ENCODE measurements at places on chromosomes 16 and 17.

GRCh38 chr17:79031996-79032875 is 8.3 kb downstream of the C1QTNF1 start:
- no peak for DNase-seq

GRCh38 chr16:88045820-88046303 is 94.6 kb downstream of the BANP start:
- DNase-seq: no peak

DNA sequence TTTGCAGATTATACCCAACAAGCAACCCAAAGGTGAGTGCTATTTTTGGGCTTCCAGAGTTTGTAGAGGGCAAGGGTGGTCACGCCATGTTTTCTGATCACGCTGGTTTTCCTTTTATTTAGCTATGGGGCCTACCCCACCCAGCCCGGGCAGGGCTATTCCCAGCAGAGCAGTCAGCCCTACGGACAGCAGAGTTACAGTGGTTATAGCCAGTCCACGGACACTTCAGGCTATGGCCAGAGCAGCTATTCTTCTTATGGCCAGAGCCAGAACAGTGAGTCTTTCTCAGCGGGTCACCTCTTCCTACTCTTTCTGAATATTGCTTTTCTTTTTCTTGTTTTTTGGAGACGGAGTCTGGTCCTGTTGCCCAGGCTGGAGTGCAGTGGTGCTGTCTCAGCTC is 2.5 kb downstream of the FUS start:
- no peak for DNase-seq

GRCh38 chr17:54968988-54969332 is 395 bp downstream of the STXBP4 start:
- DNase-seq: no peak

- DNase-seq: peak; percentile 76
These were observed 1.1 kb upstream of the TFAP4 start for GRCh38 chr16:4273858-4274311.

DNA sequence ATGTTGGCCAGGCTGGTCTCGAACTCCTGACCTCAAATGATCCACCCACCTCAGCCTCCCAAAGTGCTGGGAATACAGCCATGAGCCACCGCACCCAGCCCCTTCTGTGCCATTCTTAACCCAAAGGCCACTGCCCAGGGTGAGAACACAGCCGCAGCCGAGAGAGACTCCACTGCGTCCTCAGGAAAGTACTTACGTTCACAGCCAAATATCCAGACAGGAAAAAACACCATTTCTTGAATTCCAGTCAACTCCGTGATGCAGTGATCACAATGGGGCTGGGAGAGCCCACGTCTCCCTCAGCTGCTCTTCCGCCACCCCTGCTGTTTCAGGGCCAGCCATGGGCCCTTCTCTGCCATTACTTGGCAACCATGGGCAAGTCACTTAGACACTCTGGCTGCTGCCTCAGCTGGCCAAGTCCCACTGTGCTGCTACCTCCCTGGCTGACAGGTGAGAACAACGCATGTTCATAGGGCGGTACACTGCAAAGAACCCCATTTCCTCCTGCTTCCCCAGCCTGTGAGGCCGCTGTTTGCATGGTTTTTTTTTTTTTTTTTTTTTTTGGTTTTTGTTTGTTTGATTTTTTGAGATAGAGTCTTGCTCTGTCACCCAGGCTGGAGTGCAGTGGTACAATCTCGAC is 4.3 kb downstream of the CDIP1 start:
- no peak for DNase-seq

DNA sequence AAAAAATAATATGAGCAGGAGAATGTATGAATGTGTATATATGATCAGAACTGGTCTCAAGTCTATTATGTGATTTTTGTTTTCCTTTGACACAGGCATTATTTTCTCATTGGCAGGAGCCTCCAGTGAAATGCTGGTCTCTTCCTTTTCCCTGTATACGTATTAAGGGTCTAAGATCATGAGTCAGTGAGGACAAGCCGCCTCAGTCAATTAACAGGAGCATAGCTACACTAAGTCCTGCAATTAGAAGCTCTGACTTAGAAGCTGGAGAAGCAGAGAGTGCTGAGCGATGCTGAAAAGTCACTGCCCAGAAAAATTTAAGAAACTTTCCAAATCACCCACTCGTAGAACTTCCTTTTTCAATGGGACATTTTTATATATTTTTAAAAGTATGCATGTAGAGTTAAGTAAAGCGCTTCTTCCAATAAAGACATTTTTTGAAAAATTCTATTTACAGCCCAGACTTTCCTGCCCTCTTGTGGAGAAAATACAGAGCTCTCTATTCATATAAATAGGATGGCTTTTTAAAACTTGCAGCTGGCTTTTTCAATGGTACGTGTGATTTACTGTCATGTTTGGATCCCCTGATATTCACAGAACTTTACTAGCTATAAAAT is 70.2 kb upstream of the PSMD7 start:
- DNase-seq: no peak

GRCh38 chr17:36938566-36939051 is 1.3 kb downstream of the LHX1 start:
- no peak for DNase-seq

DNA sequence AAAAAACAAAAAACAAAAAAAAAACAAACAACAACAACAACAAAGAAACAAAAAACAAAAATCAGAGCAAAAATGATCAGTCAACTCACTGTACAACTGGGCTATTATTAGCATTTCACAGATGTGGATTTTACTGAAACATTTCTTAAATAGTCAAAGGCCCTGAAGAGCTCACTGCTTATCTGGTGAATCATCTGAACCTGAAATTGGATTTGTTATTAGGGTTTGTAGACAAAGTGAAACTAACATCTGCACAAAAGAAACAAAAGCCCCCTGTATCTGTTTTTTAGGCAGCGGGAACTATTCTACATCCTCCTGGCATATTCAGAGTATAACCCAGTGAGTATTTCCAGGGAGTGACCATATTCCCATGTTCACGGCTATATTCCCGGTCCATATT is 32.6 kb upstream of the KSR1 start:
- no peak for DNase-seq

DNA sequence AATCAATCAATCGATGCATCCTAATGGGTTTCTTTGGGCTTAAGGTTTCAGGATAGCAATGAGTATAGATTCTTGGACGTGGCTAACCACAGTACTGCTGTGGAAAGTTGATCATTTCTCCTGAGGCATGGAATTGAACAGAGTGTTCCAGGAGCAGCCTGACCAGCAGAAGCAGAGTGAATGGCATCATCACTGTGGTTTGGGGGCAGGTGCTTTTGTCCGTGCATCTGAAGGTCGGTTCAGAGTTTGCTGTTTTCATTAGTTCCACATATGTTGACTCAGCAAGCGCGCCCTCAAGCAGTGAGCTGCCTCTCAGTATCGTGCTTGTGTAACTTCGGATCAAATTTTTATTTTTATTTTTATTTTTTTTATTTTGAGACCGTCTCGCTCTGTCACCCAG is 24.9 kb downstream of the KIAA0513 start:
- DNase-seq: no peak

GRCh38 chr17:42804918-42805367 is 6.3 kb downstream of the CNTD1 start:
- no peak for DNase-seq

DNA sequence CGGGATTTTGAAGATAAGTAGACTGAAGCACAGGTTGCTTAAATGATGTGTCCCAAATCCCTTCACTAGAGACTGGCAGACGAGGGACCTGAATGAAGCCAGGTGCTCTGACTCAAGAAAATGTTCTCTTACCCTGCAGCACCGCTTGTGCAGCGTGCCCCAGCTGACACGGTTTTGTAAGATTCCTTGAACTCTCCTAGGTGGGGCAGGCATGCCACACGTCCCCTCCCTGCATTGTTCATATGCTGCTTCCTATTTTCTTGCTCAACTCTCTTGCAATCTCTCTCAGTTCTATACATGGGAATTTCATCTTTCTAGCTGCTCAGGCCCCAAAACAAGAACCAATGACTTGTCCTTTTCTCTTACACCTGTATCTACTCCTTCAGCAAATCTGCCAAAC is 22.1 kb upstream of the HNF1B start:
- DNase-seq: no peak

GRCh38 chr16:80408014-80408413 is 132.8 kb upstream of the DYNLRB2 start:
- no peak for DNase-seq

DNA sequence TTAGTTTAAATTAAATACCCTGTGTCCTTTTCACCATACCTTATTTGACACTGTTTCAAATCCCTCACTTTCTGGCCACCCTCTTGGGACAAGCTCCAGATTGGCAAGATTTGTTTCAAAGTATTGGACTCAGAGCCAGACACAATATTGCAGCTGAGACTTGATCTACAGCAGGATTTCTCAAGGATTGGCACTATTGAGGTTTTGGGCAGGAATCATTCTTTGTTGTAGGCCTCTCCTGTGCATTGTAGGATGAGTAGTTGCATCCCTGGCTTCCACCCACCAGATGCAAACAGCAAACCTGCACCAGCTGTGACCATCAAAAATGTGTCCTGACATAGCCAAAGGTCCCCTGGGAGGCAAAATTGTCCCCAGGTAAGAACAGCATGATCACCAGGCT is 181.2 kb downstream of the CHD9NB start:
- DNase-seq: no peak

DNA sequence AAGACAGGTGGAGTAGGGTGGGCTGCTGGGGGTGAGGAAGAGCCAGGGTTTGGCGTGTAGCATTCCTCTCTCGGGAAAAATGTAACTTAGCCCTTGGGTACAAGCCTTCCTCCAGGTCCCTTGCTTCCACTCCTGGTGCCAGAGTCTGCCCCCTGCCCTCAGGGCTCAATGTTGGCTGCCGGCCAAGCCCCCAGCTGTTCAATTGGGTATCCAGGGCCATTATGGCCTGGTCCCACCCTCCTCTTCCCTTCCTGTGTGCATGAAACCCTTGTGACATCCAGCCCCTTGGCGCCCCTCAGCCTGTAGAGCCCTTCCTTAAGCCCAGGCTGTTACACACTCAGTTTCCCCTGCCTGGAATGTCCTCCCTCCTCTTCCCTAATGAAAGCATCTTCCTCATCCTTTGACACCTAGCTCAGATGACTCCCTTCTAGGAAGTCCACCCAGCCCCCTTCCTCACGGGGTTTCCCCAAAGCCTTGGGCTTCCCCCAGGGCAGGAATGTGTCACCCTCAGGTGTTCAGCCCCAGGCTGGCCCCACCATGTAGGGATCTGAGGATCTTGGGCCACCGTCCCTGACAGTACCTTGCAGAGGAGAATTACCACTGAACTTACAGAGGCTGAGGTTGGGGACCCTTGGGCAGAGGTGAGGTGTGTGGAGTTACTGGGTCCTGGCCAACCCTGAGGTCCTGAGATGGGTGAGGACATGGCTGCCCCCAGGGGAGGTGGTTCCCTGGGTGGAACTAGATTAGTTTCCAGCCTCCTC is 30.0 kb downstream of the B9D1 start:
- DNase-seq: no peak

DNA sequence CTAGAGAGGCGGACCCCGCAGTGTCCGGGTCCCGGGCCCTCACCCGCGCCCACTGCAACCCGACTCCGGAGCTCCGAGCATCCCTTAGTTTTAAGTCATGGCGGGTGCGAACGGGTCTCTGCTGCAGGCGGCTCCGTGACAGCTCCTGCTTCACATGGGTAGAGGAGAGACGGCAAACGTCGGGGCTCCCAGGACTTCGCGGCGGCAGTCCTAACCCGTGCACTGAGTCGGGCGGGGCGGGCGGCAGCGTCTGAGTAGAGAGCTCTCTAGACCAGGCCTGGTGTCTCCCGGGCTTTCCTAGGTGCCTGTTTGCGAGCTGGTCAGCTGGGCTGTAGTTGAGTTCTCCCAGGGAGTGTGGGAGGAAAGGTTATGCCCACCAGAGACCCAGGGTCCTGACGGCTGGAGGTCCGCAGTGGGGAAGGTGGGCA is 345 bp downstream of the TSC2 start:
- DNase-seq: peak; percentile 45

- no peak for DNase-seq
These were observed 5.7 kb upstream of the C1QTNF8 start for GRCh38 chr16:1101573-1102332.

GRCh38 chr17:29048440-29049368 is 5.8 kb downstream of the PIPOX start:
- DNase-seq: no peak

DNA sequence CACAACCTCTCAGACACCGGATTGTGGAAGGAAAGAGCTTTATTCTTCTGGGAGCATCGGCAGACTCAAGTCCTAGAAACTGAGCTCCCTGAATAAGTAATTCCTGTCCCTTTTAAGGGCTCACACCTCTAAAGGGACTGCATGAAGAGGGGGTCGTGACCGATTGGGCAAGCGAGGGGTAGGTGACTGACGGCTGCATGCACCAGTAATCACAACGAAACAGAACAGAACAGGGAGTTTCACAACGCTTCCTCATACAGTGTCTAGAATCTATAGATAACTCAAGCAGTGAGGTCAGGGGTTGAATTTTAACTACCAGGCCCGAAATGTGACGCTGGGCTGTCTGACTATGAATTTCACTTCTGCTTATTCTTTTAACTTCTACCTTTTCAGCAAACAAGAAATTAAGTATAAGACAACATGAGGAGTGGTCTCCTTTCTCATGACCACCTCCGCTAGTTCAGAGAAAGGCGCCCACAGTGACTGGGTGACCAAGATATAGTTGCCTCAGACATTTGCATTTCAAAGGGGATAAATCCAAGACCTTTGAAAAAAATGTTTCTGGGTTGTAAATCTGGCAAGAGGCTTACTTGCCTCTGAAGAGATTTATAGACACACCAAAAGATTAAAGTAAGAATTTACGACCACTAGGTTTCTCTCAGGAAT is 88.4 kb upstream of the ATF7IP2 start:
- no peak for DNase-seq

DNA sequence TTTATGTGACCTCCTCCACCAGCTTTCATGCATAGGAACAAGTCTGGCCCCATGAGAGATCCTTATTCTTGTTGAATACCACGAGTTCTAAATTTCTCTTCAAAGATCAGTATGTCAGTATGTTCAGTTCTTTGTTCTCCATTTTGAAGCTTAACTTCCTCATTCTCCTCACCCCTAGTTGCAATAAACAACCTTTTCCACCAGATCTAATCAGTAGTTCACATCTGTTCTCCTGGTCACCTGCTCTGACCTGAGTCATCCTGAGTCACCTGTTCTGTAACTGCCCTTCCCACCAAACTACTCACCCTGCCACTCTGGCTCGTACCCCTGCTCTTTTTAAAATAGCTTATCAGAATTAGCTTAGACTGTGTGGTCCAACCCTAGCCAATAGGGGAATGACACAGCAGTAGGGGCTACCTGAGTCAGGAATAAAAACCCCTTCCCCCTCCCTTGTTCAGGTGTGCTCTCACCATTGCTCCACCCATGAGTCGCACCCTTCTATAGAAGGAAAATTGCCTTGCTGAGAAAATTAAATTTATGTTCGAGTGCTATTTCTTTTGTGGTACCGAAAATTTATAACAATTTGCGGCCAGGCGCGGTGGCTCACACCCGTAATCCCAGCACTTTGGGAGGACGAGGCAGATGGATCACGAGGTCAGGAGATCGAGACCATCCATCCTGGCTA is 94.6 kb downstream of the EMP2 start:
- no peak for DNase-seq

GRCh38 chr17:21072745-21073197 is 30.0 kb upstream of the USP22 start:
- no peak for DNase-seq

DNA sequence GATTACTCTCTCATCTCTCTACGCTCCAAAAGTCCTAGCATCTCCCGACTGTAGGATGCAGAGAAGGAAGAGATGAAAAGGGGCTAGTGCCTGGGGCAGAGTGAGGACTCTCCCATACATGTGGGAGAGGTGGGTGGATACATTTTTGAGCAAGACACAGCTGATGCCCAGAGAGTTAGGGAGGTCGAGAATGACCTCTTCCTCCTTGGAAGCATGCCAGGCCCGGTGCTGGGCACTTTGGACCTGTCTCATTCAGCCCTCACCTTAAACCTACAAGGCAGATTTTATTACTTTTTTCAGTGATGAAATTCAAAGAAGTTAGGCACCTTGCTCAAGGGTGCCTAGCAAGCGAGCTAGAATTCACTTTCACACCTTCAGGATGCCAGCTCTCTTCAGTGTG is 38.2 kb downstream of the WSCD1 start:
- no peak for DNase-seq

All from activated CD8-positive, alpha-beta memory T cell treated with anti-CD3 and anti-CD28 coated beads, Interleukin-2, amount 10 ng/mL, durations not matched to agents 7 days and 5 days (primary cell).